ENCODE measurements at places on chromosomes 3 and 15.

DNA sequence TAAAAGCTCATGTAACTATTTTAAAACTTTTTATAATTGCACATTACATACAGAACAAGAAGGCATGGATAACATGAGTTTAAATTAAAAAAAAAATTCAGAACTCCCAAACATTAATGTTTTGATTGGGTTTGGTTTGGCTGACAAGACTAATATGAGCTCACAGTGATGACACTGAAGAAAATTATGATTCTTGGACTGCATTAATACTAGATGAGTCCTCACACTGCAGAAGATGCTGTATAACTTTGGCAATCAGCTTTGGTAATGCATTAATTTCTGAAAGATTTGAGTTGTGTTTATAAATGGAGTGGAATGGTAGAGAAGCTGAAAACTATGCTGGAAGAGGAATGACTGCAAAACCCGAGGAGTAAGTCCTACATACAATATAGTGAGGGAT is 358.9 kb downstream of the PLCL2 start:
- H3K4me3 ChIP-seq = no peak overlapping the region
- no peaks in the 10 kb centered on the region for H3K36me3 ChIP-seq
- no peak for DNase-seq
- H3K4me1 ChIP-seq = no peaks in the 10 kb centered on the region

DNA sequence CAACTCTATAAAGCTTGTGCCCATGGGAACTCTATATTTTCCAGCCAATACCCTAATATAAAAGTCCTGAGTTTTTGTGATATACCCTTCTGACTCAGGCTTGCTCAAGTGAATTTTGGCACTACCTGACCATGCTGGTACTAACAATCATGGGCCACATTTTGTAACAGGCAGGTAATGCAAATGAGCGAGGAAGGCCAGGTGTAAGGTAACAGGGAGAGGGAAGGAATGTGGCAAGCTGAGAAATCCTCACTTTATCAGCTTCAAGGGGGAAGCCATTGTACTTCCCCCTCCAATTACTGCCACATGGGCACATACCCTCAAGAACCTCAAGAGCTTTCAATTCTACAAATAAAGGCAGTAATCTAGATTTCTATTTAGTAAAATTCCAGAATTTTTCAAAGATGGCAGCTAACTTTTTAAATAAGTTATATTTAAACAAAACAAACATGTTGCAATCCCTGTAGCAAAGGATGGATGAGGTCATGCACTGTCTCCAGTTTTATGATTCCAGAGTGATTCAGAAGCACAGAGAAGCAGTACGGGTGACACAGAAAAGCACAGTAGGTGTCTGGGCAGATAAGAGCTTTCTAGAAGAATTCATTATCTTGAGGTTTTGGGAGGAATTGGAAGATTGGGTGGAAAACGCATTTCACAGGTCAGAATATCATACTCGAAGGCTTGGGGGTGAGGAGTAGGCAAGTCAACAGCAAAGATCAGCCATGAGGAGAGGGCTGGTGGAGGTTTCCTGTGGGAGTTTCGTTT is 87.6 kb downstream of the FOXP1 start:
- H3K27ac ChIP-seq = peak overlapping the region; percentile 77
- H3K36me3 ChIP-seq = peaks cover 19% of the 10 kb centered on the region
- DNase-seq = peak; percentile 62
- peaks cover 73% of the 10 kb centered on the region for H3K4me1 ChIP-seq
- H3K27me3 ChIP-seq = no peaks in the 10 kb centered on the region
- peak overlapping the region; percentile 58 for H3K4me3 ChIP-seq

DNA sequence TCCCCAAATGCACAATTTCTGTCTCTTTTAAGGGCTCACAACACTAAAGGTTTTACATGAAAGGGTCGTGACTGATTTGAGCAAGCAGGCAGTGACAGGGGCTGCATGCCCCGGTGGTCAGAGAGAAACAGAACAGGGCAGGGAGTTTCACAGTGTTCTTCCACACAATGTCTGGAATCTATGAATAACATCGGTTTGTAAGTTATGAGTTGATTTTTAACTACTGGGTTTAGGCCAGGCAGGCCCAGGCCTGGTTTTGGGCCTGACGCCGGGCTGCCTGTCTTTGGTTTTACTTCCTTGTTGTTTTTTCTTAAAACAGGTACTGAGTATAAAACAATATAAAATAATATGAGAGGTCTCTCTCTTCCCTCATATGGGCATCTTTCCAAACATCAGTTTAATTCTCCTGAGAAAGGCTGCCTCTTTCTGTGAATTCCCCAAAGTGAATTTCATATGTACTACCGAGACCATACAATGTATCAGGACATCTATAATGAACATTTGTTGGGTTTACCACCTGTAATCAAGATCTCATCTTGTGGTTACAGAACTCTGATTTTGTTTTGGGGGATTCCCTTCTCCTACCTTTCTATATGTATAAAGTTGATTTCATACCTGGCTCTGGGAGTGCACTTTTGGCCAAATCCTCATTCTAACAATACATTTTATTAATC is 74.4 kb downstream of the CD200 start:
- H3K4me1 ChIP-seq = peaks cover 24% of the 10 kb centered on the region
- H3K27ac ChIP-seq = no peak overlapping the region
- peaks cover 3% of the 10 kb centered on the region for H3K27me3 ChIP-seq
- H3K36me3 ChIP-seq = no peaks in the 10 kb centered on the region
- DNase-seq = peak; percentile 26

DNA sequence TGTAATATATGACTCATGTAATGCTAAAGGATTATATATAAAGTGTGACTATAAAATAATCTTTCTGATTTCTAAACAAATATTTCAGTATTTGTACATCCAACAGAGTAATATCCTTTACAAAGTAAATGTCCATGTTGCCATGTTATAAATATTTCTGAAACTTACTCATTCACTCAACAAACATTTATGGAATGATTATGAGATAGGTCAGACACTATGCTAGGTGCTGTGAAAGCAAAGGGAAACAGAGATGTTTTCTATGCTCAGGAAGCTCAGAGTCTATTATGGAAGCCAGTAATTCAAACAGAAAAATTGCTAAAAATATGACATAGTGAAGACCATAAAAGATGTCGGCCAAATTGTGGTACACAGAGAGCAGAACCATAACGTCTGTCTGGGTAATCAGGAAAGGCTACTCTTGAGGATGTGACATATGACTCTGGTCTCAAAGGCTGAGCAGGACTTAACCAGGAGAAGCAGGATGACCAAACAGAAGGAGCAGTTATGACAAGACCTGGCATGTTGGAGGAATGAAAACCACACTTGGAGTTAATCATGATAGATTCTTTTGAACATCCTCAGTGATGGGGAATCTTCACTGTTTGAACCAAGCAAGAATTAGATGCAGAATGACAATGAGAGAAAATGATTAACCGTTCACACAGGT is 39.0 kb upstream of the MYO5C start:
- H3K4me3 ChIP-seq = no peak overlapping the region
- H3K4me1 ChIP-seq = peaks cover 27% of the 10 kb centered on the region

GRCh38 chr3:157094301-157094700 is 65.6 kb downstream of the CCNL1 start:
- no peak for DNase-seq
- no peak overlapping the region for H3K4me3 ChIP-seq
- H3K36me3 ChIP-seq = no peaks in the 10 kb centered on the region
- peaks cover 50% of the 10 kb centered on the region for H3K4me1 ChIP-seq

DNA sequence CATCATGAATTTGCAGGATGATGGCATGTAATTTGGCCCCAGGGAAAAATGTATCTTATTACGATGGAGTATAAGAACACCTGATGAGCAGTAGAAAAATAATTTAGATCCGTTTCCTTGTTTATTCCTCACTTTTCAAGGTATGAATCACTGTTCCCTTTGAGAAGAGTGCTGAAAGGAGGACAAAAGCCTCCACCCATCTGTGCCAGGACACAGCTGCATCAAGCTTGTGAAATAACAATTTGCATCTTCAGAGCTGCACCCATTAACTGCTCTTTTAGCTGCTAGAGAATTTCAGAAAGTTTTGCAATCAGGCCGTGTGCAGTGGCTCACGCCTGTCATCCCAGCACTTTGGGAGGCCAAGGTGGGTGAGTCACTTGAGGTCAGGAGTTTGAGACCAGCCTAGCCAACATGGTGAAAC is 9.6 kb downstream of the CLDND1 start:
- H3K4me3 ChIP-seq = no peak overlapping the region
- no peak overlapping the region for H3K27ac ChIP-seq
- peak; percentile 50 for DNase-seq
- H3K27me3 ChIP-seq = no peaks in the 10 kb centered on the region
- peaks cover 45% of the 10 kb centered on the region for H3K4me1 ChIP-seq

- H3K27me3 ChIP-seq = peaks cover 4% of the 10 kb centered on the region
Observed at GRCh38 chr3:24254649-24255048, 240.0 kb downstream of the THRB start.

- no peak for DNase-seq
- no peak overlapping the region for H3K4me3 ChIP-seq
- H3K4me1 ChIP-seq = no peaks in the 10 kb centered on the region
- peaks cover 4% of the 10 kb centered on the region for H3K27me3 ChIP-seq
- H3K36me3 ChIP-seq = no peaks in the 10 kb centered on the region
- no peak overlapping the region for H3K27ac ChIP-seq
Observed at GRCh38 chr3:189212681-189213080, 40.9 kb downstream of the TPRG1 start.

DNA sequence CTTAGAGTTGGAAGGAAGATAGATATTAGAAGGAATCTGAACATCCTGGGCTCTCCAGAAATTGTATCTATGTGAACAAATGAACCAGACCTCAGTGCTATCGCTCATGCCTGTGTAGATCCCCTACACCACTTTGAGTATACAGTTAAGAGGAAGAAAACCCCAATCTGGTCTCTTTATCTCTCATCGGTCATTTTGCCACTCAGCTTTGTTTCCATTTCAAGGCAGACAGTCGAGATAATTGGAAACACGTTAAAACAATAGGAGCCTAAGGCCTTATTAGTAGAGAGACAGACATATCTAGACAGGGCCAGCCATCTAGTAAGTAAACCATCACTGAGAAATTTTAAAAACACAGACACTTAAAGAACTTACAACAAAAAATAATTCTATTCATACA is 101.6 kb downstream of the MYLK start:
- H3K4me1 ChIP-seq = no peaks in the 10 kb centered on the region
- H3K36me3 ChIP-seq = no peaks in the 10 kb centered on the region
- no peak for DNase-seq
- H3K27ac ChIP-seq = no peak overlapping the region
- H3K27me3 ChIP-seq = peaks cover 6% of the 10 kb centered on the region

DNA sequence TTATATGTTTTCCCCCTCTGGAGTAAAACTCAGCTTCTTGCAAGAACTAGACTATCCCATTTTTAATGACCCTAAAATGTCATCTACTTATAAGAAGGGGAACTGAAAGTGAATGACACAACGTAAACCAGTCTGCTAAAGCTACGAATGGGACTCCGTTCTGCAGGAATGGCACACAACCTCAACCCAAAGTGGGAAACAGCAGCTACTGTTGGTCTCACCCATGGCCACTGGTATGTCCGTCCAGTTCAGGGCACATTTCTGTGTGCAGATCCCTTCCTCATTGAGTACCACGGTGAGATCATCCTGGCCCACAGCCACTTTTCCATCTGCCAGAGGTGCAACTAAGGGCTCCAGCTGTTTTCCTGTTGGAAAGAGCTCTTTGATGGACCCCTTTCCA is 23.8 kb downstream of the VPS39 start:
- no peak overlapping the region for H3K27ac ChIP-seq
- H3K4me3 ChIP-seq = no peak overlapping the region
- no peak for DNase-seq
- H3K36me3 ChIP-seq = peaks cover 57% of the 10 kb centered on the region

- H3K27ac ChIP-seq = no peak overlapping the region
- peaks cover 2% of the 10 kb centered on the region for H3K27me3 ChIP-seq
- no peak overlapping the region for H3K4me3 ChIP-seq
- H3K36me3 ChIP-seq = no peaks in the 10 kb centered on the region
- H3K4me1 ChIP-seq = no peaks in the 10 kb centered on the region
- DNase-seq = no peak
Observed at GRCh38 chr3:169895072-169895471, 16.3 kb upstream of the SAMD7 start.

DNA sequence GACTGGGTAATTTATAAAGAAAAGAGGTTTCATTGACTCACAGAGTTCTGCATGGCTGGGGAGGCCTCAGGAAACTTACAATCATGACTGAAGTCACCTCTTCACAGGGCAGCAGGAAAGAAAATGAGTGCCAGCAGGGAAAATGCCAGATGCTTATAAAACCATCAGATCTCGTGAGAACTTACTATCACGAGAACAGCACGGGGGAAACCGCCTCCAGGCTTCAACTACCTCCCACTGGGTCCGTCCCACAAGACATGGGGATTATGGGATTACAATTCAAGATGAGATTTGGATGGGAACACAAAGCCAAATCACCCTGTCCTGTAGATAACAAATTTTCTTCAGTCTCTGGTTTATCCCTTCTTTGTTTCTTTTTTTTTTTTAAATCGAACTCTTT is 31.0 kb upstream of the AVEN start:
- no peak overlapping the region for H3K4me3 ChIP-seq
- no peaks in the 10 kb centered on the region for H3K36me3 ChIP-seq
- DNase-seq = no peak
- no peaks in the 10 kb centered on the region for H3K4me1 ChIP-seq

DNA sequence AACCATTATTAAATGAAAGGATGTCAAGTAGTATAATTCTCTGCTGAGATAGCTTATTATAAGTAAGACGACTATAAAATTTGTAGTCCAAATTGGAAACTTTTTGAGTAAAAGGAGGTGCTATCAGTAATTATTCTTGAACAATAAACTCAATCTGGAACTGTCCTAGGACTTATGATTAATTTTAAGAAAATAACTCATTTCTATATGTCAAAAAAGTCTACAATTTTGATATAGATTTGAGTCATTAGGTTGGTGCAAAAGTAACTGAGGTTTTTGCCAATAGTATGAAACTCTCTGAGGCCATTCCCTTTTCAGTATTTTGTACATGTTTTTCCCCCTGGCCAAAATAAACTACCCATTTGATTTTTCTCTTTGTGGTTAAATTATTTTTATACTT is 41.0 kb downstream of the LEKR1 start:
- H3K4me1 ChIP-seq = no peaks in the 10 kb centered on the region
- no peak for DNase-seq
- H3K4me3 ChIP-seq = no peak overlapping the region
- H3K36me3 ChIP-seq = peaks cover 7% of the 10 kb centered on the region
- H3K27me3 ChIP-seq = peaks cover 1% of the 10 kb centered on the region

GRCh38 chr3:53555068-53555588 is 60.7 kb downstream of the CACNA1D start:
- H3K27ac ChIP-seq = peak overlapping the region; percentile 39
- H3K36me3 ChIP-seq = peaks cover 2% of the 10 kb centered on the region
- peaks cover 7% of the 10 kb centered on the region for H3K4me1 ChIP-seq

DNA sequence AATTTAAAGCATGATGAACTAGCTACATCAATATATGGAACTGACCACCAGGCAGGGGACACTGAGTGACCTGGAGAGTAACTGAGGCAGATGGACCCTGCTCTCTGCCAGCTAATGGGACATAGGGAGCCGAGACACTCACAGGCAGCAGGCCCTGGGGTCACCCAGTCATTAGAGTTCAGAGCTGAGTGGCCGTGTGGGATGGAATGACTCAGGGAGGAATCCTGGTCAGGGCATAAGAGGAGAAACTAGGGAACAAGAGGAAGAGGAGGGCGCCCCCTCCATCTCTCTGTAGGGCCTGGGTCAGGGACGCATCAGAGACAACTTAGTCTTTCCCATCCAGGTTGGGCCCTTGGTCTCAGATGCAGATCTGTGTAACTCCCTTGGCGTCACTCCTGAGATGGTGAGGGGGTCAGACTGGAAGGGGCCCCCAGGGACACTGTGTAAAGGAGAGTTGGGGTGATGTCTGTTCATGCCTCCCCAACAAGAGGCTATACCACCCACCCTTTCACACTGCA is 39.8 kb downstream of the CCDC12 start:
- H3K4me3 ChIP-seq = no peak overlapping the region
- peaks cover 24% of the 10 kb centered on the region for H3K36me3 ChIP-seq
- H3K27me3 ChIP-seq = no peaks in the 10 kb centered on the region
- DNase-seq = no peak
- peaks cover 37% of the 10 kb centered on the region for H3K4me1 ChIP-seq
- H3K27ac ChIP-seq = no peak overlapping the region

All from activated CD4-positive, alpha-beta memory T cell treated with anti-CD3 and anti-CD28 coated beads for 36 hours (primary cell).